ENCODE measurements at places on chromosomes 2 and 18.
A peak's percentile ranks its signal among the peaks of the same experiment; 100 is the strongest.

DNA sequence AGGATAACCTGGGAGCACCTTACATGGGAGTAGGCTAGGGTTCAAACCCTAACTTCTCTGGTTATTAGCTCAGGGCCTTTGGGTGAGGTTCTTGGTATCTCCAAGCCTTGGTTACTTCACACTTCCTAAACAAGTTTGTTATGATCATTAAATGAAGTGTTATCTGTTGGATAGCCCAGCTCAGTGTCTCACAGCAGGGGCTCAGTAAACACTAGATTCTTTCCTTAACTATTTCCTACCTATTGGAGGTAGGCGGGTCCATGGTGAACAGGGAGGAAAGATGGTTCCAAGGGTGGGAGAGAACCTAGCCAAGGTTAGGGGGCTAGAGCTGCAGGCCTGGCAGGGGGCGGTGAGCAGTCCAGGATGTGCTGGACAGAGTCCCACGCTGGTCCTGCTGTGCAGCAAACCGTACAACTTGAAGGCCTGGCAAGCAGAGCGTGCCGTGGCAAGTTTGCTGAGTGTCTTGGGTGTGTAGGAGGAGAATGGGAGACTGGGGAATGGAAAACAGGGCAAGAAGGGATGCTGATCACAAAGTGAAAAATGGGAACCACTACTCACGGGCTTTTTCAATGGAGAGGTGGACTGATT is 259.1 kb downstream of the PRKCE start:
- no peak for DNase-seq

DNA sequence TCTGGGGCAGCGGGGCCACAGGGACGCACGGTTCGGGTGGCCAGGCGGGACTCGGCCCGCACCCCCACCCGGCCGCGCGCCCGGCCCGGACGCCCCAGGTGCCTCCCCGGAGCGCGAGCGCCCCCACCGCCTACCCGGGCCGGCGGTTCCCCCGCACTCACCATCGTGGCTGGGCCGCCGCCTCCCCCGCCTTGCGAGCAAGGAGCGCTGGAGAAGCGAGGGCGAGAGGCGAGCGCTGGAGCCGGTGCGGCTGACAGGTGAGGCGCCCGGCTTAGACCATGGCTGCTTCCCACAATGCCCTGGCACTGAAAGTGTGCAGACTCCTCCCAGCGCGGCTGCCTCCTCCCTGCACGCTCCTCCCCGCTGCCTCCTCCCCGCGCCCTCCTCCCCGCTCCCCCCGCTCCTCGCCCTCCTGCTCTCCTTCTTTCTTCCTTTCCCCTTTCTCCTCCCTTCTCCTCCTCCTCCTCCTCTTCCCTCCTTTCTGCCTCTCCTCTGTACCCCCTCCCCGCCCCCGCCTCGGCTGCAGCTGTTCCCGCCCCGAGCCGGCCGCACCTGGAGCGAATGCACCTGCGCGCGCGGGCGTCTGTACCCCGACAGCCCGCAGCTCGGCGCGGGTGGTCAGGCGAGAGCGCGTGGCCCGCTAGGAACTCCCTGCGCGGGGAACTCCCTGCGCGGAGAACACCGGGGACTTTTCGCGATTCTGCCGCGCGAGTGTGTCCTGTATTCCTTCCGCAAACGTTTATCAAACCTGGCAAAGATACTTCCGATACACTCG is at the start of gene AP1S3:
Gene AP1S3 (minus strand): TSS at position 296 of the 775 bp plus-strand sequence. CDS start 132 bp downstream, at position 164.
- peak; percentile 77 for DNase-seq

DNA sequence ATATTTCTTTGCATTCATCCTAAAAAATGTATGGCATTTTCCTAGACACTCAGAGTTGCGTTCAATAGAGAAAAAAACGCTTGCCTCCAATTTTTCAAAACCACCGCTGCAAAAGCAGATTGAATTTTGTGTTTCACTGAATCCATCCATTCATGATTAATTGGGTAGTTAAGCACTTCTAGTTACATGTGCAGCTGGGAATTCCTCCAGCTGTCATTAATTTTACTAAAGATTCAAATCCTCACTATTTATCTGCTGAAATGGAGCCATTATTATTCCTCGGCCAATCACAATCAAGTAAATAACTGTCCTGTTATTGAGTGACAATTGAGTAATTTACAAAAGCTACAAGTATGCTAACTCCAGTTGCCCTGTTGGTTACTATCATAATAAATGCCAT is 75.8 kb upstream of the ARL5A start:
- no peak for DNase-seq

DNA sequence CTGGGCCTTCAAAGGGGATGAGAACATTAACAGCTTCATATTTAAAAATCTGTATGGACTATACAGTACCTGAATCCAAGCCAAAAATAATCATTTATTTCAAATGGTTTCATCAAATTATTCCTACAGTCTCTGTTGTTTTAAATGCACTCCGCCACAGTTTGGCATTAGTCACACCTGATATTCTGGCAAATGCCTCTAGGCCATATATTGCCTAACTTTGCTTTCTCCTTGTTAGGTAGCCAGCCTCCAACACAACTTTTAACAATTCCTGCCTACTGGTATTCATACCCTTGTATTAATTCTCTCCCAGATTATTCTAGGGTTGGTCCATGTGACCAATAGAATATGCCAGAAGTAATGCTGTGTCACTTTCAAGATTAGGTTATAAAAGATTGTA is 146.6 kb upstream of the FANCL start:
- DNase-seq, result no peak

DNA sequence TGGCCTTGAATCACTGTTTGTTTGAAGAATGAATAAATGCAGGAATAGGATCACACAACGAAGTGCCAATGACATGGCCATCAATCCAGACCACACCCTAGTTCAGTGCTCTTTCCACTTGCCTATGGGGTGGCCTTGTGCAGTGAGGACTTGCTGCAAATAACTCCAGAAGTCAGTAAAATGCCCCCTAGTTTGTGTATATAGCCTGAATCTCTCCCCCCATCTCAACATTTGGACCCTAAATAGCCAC is 299 bp downstream of the FABP1 start:
- no peak for DNase-seq
